ENCODE measurements at places on chromosomes 4 and X. TPM values are rescaled to one million over a fixed set of nuclear protein-coding genes. Genes with fewer than 3 reads are reported as not detected.

Gene SLC9B2
- 15.1 TPM for total RNA-seq

Gene GAGE12H
- not detected for total RNA-seq

Gene PCSK1N
- total RNA-seq = not detected

Gene PTTG2
- total RNA-seq = 0.64 TPM

GRCh38 chr4:78426972-78427371, 124.6 kb upstream of the ANXA3 start:
- no peak for DNase-seq

Gene SYTL5
- total RNA-seq = 10.4 TPM

DNA sequence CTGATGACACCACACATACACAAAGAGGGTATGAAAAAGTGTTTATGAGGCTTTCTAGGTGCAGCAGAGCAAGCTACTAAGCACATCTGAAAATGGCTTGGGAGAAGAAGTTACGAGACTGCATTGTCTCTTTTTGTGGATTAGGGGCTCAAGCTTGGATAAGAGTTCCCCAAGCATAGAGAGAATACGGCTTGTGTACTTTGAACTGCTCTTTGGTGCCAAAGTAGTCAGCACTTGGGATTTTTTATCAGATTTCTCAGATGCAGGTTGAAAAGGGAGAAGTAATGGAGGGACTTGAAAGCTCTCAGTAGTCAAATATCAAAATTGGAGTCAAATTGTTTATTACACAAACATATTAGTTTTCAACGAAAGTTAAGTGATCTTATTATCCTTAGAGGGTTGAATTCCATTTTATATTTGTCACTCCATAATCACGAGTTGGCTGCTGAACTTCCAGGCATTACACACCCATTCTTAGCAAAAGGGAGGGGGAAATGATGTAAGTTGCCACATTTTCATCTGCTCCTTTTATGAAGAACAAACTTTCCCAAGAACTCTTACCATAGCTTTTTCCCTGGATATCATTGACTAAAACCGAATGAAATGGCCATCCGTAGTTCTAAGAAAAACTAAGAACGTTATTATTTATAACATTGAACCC, 1904.9 kb downstream of the PCDH7 start:
- no peak for DNase-seq

DNA sequence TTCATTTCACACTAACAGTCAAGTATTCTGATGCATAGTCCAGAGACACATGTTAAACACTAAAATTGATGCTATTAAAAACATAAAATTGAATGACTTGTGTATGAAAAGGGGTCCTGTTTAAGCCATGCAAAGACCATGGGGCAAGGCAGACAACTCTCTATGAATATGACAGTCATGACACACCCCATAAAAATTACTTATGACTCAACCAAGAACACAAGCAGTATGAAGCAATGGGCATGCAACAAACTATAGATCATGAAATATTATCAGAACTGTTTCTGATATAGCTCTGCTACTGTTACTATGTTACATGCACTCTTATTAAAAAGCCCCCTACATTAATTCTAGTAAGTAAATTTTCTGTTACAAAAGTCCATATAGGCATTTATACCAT, 57.5 kb upstream of the ZCCHC13 start:
- DNase-seq = peak; percentile 44

DNA sequence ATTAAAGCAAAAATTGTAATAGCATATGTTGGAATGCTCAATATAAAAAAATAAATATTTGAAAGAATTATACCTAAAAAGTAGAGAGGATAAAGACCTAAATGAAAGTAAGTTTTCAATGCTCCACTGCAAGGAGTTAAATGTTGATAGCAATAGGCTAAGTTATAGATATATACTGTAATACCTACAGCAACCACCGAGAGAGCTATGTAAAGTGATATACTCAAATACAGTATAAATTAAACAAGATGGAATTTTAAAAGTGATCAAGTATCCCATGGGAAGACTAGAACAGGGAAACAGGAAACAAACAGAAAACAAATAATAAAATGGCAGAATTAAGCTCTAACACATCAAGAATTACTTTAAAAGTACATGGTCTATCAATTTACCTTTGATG, 73.9 kb downstream of the CASP3 start:
- no peak for DNase-seq

Gene CAPN6
- 1.3 TPM for total RNA-seq

Gene PDCL2
- total RNA-seq = not detected

DNA sequence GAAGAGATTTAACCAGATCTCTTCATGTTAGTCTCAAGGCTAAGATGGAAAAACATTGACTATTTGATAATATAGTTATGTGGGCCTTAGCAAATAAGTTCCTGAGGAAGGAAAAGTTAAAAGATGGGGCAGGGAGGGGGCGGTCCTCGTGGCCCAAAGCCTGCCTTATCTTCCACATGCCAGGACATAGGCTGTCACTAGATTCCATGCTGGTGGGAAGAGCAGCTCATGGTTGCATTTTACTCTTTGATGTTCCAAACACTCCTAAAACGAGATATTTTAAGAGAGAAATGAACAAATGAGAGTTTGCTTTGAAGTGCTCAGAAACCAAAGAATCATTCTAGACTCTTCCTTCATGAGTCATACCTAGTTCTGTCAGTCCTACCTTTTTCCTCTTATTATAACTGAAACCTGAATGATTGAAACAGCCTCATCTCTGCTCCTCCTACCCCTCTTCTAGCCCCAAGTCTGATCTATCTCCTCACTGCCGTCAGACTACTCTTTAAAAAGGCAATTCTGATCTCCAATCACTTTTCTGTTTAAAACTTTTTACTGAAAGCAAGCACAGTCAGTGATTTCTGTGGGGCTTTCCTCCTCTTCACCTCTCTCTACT, 25.1 kb downstream of the RAB9B start:
- no peak for DNase-seq

DNA sequence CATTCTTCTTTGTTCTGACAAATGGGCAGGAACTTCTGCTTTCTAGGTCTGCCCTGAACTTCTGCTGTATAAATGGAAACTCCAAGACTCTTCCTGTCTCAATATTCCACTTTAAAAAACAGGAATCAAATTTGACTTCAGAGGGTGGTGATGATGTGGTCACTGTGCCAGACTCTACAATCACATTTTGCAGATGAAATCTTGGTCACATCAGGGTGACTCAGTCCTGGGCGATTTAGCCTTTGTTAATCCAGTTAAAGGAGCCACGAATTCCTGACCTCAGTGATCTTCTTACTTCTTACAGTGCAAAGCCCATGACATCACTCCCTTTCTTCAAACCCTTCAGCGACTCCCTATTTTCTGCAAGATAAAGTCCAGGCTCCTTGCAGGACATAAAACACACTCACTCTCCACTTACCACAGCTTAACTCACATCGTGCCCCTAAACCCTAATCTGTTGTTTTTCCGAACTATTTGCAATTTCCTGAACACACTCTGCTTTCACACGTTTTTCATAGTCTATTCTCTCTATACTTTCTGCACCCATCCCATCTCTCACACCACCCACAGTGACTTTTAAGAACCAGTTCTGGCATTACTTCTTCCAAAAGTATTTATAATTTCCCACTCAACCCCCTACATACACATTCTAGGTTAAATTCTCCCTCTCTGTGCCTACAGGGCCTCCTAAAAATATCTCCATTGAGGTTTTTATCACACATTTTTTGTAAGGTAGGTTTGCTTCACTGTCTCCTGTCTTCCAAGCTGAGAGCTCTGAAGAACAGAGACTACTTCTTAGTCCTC, 11.1 kb downstream of the GASK1B start:
- DNase-seq = peak; percentile 95

DNA sequence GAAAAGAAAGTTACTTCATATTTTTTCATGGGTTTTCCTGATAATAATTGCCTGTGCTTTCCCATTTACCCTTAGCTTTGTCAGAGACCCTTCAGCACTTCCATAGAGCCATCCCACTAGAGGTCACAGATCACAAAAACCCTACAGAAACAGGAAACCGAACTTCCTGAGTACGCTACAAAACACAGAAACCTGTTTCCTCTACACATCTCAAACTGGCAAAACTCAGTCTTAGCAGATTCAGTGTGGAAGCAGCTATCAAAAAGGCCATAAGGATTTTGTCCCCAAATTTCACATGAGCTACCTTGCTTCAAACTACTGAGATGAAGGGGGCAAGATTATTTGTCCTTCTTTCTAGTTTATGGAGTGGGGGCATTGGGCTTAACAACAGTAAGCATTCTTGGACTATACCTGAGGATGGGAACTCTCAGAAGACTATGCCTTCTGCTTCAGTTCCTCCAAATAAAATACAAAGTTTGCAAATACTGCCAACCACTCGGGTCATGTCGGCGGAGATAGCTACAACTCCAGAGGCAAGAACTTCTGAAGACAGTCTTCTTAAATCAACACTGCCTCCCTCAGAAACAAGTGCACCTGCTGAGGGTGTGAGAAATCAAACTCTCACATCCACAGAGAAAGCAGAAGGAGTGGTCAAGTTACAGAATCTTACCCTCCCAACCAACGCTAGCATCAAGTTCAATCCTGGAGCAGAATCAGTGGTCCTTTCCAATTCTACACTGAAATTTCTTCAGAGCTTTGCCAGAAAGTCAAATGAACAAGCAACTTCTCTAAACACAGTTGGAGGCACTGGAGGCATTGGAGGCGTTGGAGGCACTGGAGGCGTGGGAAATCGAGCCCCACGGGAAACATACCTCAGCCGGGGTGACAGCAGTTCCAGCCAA, at the start of gene MMRN1:
TSS of gene MMRN1 (plus strand) at position 206 of the 902 bp plus-strand sequence. CDS start at position 324, 118 bp downstream.
- DNase-seq = no peak

- peak; percentile 13 for DNase-seq
Observed at GRCh38 chr4:20621476-20621875, 78.8 kb upstream of the PACRGL start.

GRCh38 chr4:7539659-7540058, 104.9 kb upstream of the PSAPL1 start:
- DNase-seq = no peak

GRCh38 chr4:163991298-163991865, 496.9 kb downstream of the TMA16 start:
- no peak for DNase-seq

DNA sequence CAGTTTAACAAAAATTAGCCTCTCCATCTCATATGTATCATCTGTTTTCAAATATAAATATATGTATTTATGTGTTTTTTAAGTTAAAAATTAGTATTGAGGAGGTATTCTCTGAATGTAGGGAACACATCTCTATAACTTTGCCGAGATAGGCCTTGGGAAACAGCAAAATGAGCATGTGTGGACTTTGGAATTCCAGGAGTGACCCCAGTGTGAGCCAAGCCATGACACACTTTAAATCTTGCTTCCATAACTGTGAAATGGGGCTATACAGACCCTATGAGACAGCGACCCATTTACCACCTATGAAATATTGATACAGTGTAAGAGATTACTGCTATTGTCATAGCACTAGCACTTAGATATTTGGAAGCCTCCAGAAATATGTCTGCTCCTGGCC, 58.8 kb downstream of the FRMPD4 start:
- DNase-seq = no peak

Gene PCDH18
- total RNA-seq = 181 TPM

DNA sequence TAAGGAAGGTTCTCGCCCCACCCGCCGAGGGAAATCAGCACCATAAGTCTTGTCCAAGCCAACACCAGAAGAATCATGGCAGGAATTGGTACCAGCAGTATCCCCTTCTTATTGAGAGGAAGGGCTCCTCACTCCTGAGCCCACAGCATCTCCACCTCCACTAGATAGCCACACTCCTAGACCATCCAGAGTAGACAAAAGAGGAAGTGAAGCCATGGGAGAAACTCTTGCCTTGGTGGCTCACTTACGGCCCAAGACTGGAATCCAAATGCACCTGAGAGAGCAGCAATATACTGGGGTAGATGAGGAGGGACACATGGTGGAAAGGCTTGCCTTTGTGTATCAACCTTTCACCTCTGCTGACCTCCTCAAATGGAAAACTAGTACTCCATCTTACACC, 255.3 kb upstream of the PRKX start:
- no peak for DNase-seq

Gene SPANXD
- total RNA-seq = 0.43 TPM

Gene TRAPPC11
- 59.9 TPM for total RNA-seq

DNA sequence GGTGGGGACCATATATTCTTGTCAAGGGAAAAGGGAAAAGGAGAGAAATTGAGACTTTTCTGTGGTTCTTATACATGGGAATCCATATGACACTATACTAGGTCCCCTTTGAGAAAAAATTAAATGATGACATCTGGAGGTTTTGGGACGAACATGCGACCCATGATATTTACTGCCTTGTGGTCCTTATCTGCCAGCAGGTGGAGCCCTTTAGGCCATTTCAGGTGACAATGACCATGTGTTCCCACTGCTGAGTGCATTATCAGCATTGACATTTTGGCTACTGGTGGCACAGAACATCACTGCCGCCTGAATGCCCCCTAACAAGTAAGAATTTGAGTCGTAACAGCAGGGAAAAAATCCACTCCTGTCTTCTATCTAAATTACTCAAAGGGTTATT, 843.4 kb downstream of the FSTL5 start:
- DNase-seq = peak; percentile 0

- peak; percentile 33 for DNase-seq
Observed at GRCh38 chrX:120768681-120769080, 107.0 kb downstream of the CT47B1 start.

DNA sequence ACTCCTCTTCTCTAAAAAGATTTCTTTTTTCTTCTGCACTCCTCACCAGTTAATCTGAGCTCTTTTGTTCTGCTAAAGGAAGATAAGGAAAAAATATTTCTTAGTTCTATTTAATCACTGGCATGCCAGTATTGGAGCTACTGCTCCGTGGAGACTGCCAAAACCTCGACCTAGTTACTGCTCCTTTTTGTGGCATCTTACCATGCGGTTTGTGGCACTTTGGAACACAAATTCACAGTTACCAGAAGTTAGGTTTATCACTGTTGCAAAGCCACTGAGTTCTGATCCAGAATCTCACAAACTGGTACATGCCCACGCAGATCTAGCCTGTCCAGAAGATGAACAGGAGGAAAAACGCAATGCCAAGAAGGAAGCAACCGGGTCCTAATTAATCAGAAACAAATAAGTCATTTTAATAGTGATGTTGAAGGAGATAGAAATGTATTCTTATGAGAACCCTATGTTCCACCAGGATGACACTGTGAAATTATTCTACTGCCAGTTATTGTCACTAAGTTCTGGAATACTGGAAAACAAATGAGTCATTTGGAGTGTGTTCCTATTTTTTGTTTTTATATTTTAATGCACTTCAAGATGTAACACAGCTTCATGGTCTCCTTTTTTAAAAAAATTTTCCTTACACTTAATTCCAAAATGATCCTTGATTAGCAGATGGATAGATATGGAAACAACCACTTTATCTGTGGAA, 106.7 kb upstream of the GK2 start:
- peak; percentile 1 for DNase-seq

- peak; percentile 53 for DNase-seq
Observed at GRCh38 chrX:107971636-107972035, 10.5 kb downstream of the TEX13B start.

GRCh38 chr4:87532907-87533306, 3.7 kb upstream of the SPARCL1 start:
- DNase-seq = no peak

Gene TMEM31
- 0.32 TPM for total RNA-seq

Gene SMR3A
- total RNA-seq = not detected

Gene CPZ
- 15.5 TPM for total RNA-seq

GRCh38 chr4:75429208-75429607, 85.0 kb downstream of the RCHY1 start:
- no peak for DNase-seq
